ENCODE measurements at places on chromosomes 2 and 18.

DNA sequence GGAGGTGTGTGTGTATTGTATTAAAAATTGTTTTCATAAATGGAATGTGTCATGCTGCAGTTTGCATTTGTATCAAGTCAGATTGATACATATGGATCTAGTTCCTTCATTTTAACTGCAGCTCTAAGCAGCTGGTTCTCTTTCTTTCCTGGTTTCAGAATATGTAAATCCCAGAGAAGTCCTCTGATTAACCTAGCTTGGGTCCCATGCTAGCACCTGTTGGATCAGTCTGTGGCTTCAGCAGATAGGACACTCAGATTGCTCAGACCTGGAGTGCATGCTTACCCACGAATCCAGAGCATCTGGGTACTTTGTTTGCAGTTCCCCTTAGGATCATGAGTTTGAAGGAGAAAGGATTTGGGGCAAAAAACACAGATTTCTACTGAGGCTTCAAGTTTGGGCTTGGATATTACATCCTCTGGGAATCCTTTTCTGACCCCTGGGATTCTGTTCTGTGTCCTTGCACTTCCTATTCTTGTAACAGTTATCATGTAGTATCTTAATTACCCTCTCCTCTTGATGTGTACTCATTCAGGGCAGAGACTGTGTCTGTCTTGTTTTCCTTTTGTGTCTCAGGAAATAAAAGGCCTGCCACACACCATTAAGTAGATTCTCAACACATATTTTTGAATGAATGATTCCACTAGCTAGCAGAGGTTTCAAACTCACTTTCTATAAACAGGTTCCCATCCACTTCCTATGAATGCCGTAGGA, 142.1 kb downstream of the PHLPP1 start:
- ATAC-seq, result no peak

GRCh38 chr2:74858281-74858680, 24.4 kb downstream of the HK2 start:
- no peak for ATAC-seq

- no peak for ATAC-seq
These were observed 99.8 kb downstream of the KLHL29 start for GRCh38 chr2:23484767-23485166.

GRCh38 chr18:50622865-50623393, 63.0 kb downstream of the MAPK4 start:
- no peak for ATAC-seq

DNA sequence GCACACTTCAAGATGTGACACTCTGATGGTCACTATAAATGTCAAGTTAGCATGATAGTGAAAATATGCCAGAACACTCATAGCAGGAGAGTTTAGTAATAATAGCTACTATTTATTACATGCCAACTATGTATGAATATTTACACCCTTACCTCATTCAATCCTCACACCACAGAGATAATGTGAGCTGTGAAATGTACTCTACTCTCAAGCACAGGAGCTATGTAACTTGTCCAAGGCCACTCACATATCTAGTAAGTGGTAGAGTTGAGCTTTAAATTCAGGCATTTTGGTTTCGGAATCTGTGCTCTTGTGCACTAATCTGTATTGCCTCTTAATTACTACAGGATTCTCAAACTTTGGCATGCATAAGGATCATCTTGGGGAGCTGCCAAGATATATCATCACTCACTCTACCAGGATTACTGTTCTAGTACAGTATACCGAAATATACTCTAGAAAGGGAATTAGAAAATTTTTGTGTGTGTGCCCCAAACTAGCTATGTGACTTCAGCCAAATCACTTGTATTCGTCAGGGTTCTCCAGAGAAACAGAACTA, 154.3 kb downstream of the PLCL1 start:
- no peak for ATAC-seq

DNA sequence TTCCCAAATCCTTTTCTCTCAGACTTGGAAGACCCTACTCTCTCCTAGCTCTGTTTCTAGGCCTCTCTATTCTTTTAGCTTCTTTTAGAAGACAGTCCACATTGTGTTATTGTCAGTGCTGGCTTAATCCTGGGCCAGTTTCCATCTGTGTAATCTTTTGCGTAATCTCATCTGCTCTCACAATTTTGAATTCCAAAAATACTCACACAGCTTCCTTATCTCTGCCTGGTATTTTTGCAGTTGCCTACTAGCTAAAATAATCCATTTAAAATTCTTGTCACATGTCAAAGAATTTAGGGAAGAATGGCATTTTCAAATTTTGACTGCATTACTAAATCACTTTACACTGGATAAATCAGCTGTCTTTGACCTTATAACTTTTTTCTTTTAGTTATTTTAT, 200.6 kb upstream of the MEX3C start:
- ATAC-seq, result no peak

DNA sequence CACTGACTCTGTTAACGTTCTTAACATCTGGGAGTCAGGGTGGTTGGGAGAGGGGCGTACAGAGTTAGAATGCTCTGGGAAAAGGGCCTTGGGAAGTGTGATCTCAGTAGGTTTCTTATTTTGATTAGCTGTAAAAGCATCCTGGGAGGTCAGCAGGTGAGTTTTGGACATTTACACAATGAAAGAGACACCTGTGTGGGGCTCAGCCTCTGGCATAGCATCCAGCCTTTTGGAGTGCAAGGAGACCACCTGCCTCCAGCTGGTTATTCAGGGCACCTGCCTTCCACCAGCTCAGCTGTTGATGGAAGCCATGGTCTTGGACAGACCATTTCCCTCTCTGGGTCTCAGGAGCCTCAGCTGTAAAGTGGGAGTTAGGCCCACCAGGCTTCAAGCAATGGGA, 49.7 kb downstream of the ACAA2 start:
- no peak for ATAC-seq

DNA sequence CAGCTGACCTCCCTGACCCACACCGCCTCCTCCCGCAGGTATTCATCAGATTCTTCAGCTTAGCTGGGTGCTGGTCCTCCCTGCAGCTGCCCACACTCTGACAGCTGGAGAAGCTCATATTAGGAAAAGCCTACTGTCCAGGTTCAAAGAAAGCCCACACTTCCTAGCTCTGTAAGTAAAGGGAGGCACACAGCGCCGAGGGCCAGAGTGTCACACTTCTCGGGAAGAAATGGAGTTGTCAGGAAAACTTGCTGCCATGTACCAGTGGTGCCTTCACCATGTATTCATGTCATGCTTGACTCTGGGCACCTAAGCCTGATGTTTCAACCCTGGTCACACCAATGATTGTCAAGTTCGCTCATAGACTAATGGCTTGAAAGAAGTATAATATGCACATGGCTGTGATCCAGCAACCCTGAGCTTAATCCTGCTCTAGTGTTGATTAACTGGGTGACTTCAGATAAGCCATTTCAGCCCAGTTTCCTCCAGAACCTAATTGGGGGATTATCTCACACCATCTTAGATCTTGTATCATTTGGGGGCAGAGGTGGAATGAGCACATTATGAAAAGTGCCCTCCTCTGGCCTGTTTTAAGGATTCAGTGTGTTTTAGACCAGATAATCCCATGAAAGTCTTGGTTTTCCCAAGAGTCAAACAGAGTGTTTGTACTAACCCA, 180.3 kb upstream of the PARD3B start:
- no peak for ATAC-seq

DNA sequence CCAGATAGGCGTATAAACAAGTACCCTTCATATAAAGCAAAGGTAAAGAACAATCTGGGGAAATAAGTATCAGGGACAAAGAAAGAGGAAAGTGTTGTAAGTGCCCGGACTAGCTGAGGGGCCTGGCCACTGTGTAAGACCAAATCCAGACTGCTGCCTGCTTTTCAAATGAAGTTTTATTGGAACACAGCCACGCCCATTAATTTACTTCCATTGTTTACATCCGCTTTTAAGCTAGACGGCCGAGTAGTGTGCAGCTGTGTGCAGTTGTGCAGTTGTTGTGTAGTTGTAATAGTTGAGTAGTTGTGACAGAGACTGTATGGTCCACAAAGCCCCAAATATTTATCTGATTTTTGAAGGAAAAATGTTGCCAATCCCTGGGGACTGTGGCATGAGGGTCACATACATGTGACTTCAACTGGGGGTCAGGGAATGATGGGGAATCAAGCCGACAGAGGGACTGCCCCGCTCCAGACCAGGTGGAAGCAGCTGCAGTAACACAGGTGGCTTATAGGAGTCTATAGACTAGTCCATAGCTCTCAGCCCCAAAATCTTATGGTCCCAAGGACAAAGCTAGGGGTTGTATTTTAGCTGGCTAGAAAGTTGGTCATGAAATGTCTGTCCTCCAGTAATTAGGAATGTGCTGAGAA, 30.0 kb downstream of the FHL2 start:
- ATAC-seq, result no peak

- ATAC-seq, result no peak
These were observed 56.5 kb upstream of the ERBB4 start for GRCh38 chr2:212595036-212595654.

- no peak for ATAC-seq
These were observed 183.8 kb downstream of the TFCP2L1 start for GRCh38 chr2:121101093-121101715.

- ATAC-seq, result no peak
These were observed 323.4 kb downstream of the CDH19 start for GRCh38 chr18:66280470-66280869.

GRCh38 chr2:150404147-150404546, 83.3 kb downstream of the RND3 start:
- ATAC-seq, result no peak

DNA sequence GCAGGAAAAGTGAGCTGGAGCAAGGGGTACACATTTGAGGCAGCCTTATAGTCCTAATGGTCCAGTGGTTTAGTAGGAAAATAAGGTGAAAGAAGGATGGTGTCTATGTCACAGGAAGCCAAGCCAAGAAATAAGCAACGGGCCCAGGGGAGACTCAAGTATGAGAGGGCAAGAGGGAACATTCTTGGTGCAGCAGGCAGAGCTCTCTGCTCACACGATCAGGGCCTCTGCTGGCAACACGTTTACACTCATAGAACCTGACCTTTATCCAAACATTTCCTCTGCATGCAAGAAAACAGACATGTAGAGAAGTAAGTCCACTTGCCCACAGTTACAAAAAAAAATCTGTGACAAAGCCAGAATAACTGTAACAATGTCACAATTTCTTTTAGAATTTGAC, 32.6 kb upstream of the LRRC30 start:
- ATAC-seq, result no peak

DNA sequence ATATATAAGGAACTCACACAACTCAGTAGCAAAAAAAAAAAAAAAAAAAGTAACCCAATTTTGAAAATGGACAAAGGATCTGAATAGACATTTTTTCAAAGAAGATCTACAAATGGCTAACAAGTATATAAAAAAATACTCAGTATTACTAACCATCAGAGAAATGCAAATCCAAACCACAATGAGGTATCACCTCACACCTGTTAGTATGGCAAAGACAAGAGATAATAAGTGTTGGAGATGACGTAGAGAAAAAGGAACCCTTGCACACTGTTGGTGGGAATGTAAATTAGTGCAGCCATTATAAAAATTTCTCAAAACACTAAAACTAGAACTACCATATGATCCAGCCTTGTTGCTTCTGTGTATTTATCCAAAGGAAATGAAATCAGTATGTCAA, 5.8 kb upstream of the CNDP1 start:
- ATAC-seq, result no peak

- ATAC-seq, result no peak
These were observed 204.7 kb downstream of the INSIG2 start for GRCh38 chr2:118292991-118293390.
